ENCODE measurements at places on chromosomes 13 and 19.

DNA sequence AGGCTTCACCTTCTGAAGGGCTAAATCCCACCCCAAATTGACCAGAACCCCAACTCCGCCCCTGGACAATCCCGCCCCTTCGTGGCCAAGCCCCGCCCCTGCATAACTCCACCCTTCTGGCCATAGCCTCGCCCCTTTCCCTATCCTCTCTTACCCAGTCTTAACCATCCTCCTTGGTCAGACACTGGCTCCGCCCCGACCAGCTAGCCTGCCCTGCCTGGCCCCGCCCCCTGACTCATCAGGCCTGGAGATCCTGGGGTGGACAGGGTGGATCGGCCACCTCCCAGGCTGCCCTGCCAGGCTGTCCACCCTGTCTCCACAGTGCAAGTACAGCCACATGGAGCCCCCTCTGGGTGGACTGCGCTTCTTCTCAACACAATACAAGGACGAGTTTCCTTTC, 8.0 kb upstream of the ZNF358 start:
- no peak for DNase-seq

DNA sequence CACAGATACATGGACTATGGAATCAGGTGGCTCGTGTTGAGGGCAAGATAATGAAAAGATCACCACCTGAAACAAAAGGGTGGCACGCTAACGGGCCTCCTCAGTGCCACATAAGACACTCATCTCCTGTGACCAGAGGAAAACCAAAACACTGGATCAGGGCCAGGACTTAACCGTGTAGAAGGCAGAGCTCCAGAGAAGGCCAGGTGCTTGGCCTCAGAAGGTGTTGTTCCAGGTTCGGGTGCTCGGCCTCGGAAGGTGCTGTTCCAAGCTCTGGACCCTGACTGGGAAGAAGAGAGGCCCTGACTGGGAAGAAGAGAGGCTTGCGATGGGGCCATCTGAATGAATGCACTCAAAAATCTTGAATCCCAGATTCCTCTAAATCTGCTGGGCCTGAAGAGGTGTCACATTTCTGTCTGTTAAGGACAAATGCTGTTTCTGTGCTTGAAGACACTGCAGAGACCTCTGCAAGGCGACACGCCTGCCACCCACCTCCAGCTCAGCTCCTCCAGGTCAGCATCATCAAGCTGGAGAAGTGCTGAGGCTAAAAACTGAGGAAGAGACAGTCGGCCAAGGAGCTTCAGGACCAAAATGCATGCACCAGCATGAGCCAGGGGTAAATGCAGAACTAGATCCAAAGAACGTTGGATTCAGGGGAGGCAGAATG, 2.7 kb upstream of the RASA3 start:
- no peak for DNase-seq

DNA sequence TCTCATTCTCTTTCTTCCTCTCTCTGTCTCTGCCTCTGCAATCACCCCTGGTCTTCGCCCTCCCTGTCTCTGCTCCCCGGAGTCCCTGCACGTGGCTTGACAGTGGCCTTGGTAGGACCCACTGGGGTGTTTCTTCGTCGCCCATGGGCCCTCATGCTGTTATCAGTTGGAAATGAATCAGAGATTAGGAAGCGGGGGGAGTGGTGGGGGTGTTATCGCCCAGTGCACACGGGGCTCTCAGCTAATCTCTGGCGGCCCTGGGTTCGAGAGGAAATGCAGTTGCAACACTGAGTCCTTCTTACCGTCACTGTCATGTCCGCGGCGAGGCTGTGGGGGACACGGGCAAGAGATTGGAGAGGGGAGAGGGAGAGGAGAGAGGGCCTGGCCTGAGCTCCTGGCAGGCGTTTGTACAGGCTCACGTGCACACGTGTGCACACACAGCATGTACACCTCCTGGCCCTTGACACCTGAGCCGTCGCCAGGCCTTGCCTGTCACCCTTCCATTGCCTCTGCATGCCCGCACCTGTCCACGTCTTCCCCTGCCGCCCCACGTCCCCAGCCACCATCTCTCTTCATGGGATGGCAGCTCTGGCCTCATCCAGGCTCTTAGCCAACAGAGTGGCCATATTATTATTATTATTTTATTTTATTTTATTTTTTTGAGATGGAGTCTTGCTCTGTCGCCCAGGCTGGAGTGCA, 37.8 kb upstream of the SLC7A10 start:
- no peak for DNase-seq

GRCh38 chr19:35395382-35396199, 24.7 kb downstream of the GPR42 start:
- DNase-seq = no peak

GRCh38 chr19:49889687-49890348, 6.9 kb downstream of the IL4I1 start:
- DNase-seq = peak; percentile 47

DNA sequence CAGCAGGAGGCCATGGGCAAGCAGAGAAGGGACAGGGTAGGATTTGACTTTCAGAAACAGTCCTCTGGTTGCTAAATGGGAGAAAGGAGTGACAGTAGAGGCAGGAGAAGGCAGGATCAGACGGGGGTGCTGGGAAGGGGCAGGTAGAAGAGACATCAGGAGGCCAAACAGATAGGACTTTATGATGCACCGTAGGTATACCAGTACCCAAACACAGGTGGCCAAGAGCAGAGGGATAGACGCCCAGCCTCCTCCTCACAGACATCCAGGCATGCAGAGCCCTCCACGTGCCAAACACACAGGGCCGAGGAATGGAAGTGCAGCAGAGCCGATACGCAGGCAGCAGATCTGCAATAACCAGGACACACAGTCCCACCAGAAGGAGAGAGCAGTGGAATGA, 1.3 kb upstream of the AXL start:
- no peak for DNase-seq

DNA sequence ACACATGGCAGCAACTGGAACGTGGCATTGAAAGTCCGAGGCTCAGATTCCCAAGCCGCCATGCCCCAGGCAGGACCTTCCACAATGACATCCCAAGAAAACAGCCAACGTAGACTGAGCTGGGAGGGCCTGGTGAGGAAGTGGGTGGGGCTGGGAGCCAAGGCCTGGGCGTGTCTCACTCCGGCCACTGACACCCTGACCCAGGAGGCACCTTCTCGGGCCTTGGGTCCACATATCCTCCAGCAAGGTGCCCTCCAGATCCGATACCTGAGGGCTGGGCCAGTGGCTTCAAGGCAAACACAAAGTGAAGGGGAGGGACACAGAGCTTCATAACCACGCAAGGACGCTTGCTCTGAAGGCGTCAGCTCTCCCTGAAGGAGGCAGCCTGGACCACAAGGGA, 43.0 kb downstream of the RAB20 start:
- DNase-seq = no peak

- DNase-seq = no peak
These were observed 12.8 kb downstream of the DEDD2 start for GRCh38 chr19:42204664-42205063.

GRCh38 chr19:18865973-18866799, 29.8 kb downstream of the CERS1 start:
- DNase-seq = peak; percentile 32

GRCh38 chr13:21703846-21704245, 33.0 kb downstream of the FGF9 start:
- DNase-seq = no peak

DNA sequence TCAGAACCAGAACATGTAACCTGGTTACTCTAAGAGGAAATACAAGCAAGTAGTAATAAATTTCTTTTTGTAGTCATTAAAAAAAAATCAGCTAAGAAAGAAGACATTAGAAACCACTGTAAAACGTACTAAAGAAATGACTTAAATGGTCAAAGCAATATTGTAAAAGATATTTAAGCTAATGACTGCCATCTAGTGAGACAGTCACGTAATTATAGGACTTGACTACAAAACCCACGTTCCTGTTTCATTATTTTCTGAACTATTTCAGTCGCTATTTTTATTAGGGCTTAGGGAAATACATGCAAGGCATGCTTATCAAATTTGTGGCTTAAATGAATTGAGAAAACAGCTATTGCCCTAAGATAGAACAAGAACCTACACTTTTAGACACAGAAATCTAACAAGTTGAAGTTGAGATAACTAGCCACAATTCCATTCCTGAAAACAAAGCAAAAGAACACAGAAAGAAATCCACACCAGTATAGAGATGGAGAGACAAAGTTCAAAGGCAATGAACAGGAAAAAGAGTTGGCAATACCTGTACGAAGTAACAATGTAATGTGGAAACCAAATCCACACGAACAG, 17.9 kb downstream of the ALG5 start:
- no peak for DNase-seq

DNA sequence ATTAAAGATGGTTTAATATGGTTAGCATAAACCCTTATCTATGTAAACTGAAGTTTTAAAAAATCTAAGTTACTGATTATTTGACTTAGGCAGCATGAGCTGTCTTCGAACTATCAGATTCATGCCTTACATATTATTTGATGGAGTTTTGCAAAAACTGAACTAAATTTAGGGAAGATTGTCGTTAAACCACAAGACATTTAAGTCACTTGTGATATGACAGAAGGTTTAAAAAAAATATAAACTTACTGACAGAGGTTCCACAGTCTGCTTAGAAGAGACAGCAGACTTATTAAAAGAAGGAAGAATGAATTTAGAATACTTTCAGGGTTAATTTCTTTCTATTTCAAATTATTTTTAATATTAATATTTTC, 110.9 kb upstream of the FRY start:
- no peak for DNase-seq

GRCh38 chr19:15669891-15670290, 3.0 kb upstream of the CYP4F12 start:
- no peak for DNase-seq

- no peak for DNase-seq
These were observed 19.1 kb downstream of the TEX29 start for GRCh38 chr13:111339366-111340143.

DNA sequence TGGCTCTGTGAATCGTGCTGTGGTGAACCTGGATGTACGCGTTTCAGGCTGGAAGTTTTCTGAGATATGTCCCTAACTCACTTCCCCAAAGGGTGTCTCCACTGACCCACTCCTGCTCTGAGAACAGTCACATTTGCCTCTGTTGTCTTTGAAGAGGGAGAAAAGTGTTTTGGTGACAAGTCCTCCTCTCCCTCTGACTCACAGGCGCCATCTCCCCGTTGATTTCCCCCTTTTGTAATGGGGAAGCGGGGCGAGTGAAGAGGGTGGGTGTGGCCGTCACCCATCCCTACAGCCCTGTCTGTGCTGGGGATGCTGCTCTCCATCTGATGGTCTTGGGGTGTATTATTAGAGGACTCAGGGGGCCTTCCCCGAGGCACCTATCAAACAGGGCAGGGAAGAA, 9.6 kb downstream of the APC2 start:
- no peak for DNase-seq

- DNase-seq = no peak
These were observed 48.7 kb upstream of the RANBP3 start for GRCh38 chr19:6026390-6027227.

GRCh38 chr19:18109341-18109732, 11.8 kb downstream of the MAST3 start:
- DNase-seq = no peak

DNA sequence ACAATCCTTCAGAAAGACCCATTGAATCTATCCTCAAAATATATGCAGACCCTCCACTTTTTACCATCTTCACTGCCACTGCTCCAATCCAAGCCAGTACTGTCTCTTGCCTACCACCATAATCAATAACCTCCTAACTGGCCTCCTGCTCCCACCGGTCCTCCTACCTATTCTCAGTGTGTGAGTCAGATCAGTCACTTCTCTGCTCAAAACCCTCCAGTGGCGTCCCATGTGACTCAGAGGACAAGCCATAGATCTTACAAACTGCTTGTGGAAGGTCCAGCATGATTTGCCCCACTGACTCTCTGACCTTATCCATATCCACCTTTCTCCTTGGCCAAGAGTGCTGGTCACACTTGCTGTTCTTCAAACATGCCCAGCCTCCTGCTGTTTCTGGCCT, 23.4 kb upstream of the MBNL2 start:
- DNase-seq = no peak

GRCh38 chr13:104447348-104447747, 1381.1 kb upstream of the SLC10A2 start:
- DNase-seq = no peak

DNA sequence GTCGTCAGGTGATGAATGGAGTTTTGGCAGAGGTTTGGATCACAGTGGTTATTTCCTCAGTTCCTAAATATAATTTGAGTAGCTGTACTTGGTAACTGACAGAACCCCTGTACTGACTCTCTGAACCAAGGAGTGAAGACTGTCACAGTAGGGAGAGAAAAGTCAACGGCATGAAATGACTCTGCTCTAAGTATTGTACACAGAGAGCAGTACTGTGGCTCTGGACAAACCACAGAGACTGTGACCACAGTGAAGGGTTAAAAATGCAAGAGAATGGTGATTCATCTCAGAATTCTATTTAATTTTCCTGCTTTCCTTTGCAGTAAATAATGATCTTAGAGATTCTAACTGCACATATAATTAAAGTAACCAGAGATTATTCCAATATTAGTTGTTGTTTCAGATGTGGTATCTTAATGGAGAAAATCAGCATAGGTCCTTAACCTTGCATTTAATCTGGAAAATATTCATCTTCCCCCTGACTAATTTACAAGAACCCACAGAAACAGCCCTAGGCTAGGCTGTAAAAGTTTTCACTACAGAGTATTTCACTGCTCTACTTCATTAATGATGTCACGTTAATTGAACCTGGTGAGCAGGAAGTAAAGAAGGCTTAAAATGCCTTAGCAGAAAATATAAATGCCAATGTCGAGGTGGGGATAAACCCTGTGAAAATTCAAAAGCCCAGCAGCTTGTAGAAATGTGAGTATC, 221.9 kb downstream of the LIG4 start:
- no peak for DNase-seq

DNA sequence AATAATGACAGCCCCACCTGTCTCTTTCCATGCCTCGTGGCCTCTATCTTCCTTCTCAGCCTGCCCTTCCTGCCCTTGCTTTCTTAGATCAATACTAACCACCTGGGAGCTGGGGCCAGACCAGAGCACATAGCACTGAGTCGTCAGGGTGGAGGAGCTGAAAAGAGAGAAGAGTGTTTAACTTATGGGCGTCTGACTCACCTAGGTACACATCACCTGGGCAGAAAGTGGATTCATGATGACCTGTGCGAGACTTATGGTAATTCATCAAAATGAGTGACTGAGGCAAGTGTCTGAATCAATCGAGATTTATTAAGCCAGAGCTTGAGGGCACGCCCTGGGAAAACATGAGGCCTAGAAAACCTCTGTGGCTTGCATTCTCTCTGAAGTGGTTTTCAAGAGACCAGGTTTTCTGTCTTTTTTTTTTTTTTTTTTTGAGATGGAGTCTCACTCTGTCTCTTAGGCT, 19.2 kb downstream of the CEACAM6 start:
- no peak for DNase-seq

DNA sequence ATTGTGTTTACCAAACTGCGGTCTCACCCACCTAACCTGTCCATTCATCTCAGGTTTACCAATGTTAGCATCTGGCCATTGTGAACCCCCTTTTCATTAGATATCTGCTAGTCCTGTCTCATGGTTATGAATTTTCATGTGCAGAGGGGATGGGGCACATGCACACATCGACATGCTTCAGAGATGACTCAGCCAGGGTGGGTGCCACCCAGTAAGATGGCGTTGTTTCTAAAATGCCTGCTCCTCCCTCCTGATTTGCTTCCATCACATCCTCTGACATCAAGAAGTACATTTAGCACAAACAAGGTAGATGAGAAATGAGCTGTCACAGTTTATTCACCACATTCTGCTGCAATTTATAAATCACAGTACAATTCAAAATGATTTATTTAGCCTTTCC, 51.3 kb downstream of the GPALPP1 start:
- no peak for DNase-seq

- DNase-seq = peak; percentile 52
These were observed 776 bp upstream of the NCLN start for GRCh38 chr19:3184847-3185460.

- DNase-seq = no peak
These were observed 60.8 kb upstream of the IPO5 start for GRCh38 chr13:97892717-97893116.

All from activated CD4-positive, CD25-positive, alpha-beta regulatory T cell (primary cell).